A549 treated with ZK216348 at 1 μM for 4 hours (cell line): ENCODE measurements at places on chromosomes 16 and 17. TPM values are rescaled to one million over a fixed set of nuclear protein-coding genes. Genes with fewer than 3 reads are reported as not detected.

The WNT9B gene
- total RNA-seq: not detected in 5 replicates

The ASB16 gene
- total RNA-seq: 0.08 to 0.16 TPM (median 0.15 TPM) in 3 of 5 replicates, not detected in the others

The C17orf107 gene
- total RNA-seq: 0.13 to 0.41 TPM (median 0.36 TPM) in 5 replicates

The USB1 gene
- total RNA-seq: 81.0 to 97.9 TPM (median 87.4 TPM) in 5 replicates

The TOX3 gene
- total RNA-seq: 0.07 to 0.67 TPM (median 0.23 TPM) in 5 replicates

The TBC1D3D gene
- 0.08 TPM in 1 of 5 replicates, not detected in the others for total RNA-seq

The RNF227 gene
- 0.99 to 1.7 TPM (median 1.3 TPM) in 5 replicates for total RNA-seq

The TP53TG3 gene
- total RNA-seq: 0.39 to 0.70 TPM (median 0.55 TPM) in 3 of 5 replicates, not detected in the others

The PTX4 gene
- 0.14 TPM in 1 of 5 replicates, not detected in the others for total RNA-seq

The PHOSPHO1 gene
- total RNA-seq: 0.33 to 0.97 TPM (median 0.42 TPM) in 5 replicates

The IFI35 gene
- total RNA-seq: 16.0 to 22.6 TPM (median 19.8 TPM) in 5 replicates

The ITGAX gene
- 0.89 to 1.9 TPM (median 1.2 TPM) in 5 replicates for total RNA-seq

The TBC1D3I gene
- total RNA-seq: 0.20 to 0.46 TPM (median 0.23 TPM) in 5 replicates

The NME3 gene
- total RNA-seq: 23.1 to 67.4 TPM (median 55.9 TPM) in 5 replicates

The TBC1D3 gene
- total RNA-seq: not detected in 5 replicates

The TPSB2 gene
- total RNA-seq: 0.20 to 0.27 TPM in 2 of 5 replicates, not detected in the others

The PRM1 gene
- not detected in 5 replicates for total RNA-seq

The ATP2A3 gene
- total RNA-seq: 3.5 to 5.8 TPM (median 4.9 TPM) in 5 replicates

The CALB2 gene
- total RNA-seq: 4.7 to 7.1 TPM (median 5.1 TPM) in 5 replicates

The HBA1 gene
- 0.93 to 2.3 TPM (median 1.6 TPM) in 5 replicates for total RNA-seq

The IGSF6 gene
- total RNA-seq: not detected in 5 replicates

The FGF11 gene
- total RNA-seq: 0.99 to 1.7 TPM (median 1.0 TPM) in 5 replicates

The MAP2K4 gene
- 24.2 to 40.5 TPM (median 30.9 TPM) in 5 replicates for total RNA-seq

The TEKT1 gene
- total RNA-seq: 0.12 to 0.21 TPM in 2 of 5 replicates, not detected in the others

The CCL8 gene
- total RNA-seq: not detected in 5 replicates

The SAMD14 gene
- 0.37 to 0.61 TPM (median 0.51 TPM) in 5 replicates for total RNA-seq

The TM4SF5 gene
- 0.44 to 1.2 TPM (median 0.78 TPM) in 5 replicates for total RNA-seq

The TMIGD1 gene
- not detected in 5 replicates for total RNA-seq

The RNF112 gene
- 0.32 to 0.98 TPM (median 0.51 TPM) in 5 replicates for total RNA-seq

The KRTAP4-9 gene
- not detected in 5 replicates for total RNA-seq

The KCNJ18 gene
- total RNA-seq: not detected in 5 replicates

The KRT23 gene
- 0.08 to 0.31 TPM (median 0.18 TPM) in 3 of 5 replicates, not detected in the others for total RNA-seq

The OR3A3 gene
- total RNA-seq: 0.07 TPM in 1 of 5 replicates, not detected in the others
